ENCODE measurements at places on chromosomes 11 and 22.
A peak's percentile ranks its signal among the peaks of the same experiment; 100 is the strongest.

DNA sequence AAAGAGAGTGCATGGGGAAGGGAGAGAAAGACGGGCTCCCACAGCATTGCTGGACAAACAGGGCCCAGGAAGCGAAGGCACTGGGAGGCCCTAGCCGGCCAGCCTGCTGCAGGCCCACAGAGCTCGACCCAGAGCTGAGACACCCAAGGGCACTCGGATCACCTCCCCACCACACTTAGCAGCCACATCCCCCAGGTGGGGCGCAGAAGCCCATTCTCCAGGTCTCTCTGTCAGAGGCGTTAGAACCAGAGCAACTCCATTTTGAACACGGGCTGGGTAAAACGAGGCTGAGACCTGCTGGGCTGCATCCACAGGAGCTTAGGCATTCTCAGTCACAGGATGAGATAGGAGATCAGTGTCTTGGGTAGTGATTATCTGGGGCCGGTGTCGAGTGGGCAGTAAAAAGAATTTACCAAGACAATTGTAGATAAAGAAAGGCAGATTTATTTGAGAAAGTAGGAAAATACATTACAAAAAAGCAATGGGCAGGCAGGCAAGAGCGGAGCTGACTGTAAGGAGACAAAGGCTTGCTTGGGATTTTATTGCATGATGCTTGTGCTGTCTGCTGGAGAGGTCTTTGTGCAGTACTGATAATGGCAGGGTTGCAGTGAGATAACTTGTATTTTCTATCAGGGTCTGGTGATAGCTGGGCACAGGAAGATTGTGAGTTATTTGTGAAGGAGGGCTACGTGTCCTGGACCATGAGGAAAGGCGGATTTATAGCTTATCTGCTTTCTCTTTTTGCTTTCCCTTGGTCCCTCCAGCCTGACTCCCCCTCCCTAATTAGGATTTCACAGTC lies 13.4 kb upstream of the CAPN5 start:
- DNase-seq, result no peak

DNA sequence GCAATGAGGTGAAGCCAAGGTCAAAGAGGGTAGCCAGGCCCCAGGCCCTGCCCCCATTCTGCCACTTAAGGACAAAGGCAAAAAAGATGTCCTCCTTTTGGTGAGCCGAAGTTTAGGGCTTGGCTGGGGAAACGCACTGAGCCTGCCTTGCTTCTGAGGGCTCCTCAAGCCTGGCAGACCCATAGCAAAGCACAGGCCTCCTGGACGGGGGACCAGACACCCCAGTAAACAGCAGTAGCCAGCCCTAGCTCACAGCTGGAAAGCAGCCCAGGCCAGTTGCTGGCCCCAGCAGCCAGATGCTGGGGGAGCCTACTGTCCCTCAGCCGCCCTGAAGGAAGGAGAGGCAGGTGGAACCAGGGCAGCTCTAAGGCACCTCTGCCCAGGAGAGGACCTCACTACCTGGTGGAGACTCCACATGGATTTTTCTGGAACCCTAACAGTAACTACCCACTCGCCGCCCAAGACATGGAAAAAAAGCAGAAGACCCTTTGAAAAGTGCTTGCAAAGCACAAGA lies 3.8 kb upstream of the PYGM start:
- peak; percentile 49 for DNase-seq

GRCh38 chr11:10537600-10537999 lies 3.4 kb downstream of the RNF141 start:
- DNase-seq, result no peak

- no peak for DNase-seq
Observed at GRCh38 chr11:100837311-100837710, 150.2 kb downstream of the ARHGAP42 start.

- DNase-seq, result no peak
Observed at GRCh38 chr11:109153836-109154235, 268.2 kb upstream of the C11orf87 start.

DNA sequence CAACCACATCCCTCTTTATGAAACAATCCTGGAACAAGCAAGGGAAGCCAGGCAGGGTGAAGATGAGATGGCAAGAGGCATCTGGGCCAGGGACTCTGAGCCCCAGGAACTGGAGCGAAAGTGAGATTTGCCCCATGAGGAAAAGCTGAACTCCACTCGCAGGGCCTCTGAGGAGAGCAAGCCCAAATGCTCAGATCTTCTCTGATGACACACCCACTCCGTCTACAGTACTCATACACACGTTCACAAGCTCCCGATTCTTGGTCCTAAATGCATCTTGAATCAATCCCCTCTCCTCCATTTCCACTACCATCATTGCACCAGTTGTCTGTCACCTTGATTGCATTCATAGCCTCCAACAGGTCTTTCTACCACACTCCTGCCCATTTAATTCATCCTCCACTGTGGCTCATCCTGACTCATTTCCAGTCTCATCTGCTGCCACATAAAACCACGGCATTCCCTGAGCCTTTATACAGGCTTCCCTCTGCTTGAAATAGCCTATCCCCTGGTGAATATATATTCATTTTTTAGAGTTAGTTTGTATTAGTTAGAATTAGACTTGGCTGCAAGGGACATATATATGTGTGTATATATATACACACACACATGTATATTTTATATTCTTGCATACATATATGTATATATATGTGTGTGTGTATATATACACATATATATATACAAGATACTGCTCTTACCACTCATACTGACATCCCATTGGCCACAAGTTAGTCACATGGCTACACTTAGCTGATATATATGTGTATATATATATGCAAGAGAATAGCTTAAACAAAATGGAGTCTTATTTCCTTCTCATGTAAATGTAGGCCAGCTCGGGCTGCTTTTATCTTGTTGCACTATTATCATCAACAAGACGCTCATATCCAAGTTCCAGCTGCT lies 1.4 kb upstream of the APOA5 start:
- no peak for DNase-seq

DNA sequence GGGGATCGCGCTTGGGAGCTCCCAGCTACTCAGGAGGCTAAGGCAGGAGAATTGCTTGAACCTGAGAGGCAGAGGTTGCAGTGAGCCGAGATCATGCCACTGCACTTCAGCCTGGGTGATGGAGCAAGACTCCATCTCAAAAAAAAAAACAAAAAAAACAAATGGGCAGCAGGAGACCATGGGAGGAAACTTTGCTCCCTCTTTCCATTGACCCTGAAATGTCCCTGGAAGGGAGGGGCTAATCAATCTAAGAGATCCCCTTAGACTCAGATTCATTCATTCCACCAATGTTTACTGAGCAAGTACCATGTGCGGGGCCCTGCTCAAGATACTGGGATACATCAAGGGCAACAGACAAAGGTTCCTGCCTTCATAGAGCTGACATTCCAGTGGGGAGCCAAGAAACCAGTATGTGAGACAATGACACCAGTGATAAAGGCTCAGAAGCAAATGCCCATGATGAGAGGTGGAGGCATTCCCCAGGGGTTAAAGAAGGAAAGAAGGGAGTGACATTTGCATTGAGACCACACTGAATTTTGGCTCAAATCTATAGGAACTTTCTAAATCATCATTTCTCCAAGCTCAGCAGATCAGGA lies 37.7 kb upstream of the TFIP11 start:
- DNase-seq, result no peak

Data from chondrocyte (in vitro differentiated cells).